Calu3 (cell line): ENCODE measurements at places on chromosomes 7 and 10.

- DNase-seq = no peak
- peaks cover 8% of the 10 kb centered on the region for H3K4me1 ChIP-seq
- no peak overlapping the region for H3K4me3 ChIP-seq
- no peak overlapping the region for H3K27ac ChIP-seq
- H3K36me3 ChIP-seq = no peaks in the 10 kb centered on the region
- H3K27me3 ChIP-seq = no peaks in the 10 kb centered on the region
These were observed 39.2 kb downstream of the WBP1L start for GRCh38 chr10:102782673-102783551.

DNA sequence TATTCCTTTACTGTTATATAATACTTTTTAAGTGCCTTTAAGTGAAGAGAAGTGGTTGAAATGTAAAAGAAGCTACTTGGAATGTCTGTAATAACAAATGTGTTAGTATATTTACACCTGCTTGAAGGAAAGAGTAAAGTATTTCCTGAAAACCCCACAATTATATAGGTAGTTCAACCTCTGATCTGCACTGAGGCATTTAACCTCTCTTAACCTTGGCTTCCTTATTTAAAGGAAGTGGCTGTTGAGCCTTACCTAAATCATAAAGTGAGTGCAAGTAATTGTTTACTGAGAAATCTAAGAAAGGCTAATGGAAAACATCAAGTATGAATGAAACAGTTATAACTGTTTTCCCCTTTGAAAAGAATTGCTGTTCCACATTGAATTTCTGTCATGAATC is 294.5 kb downstream of the ADK start:
- H3K4me3 ChIP-seq = no peak overlapping the region
- no peaks in the 10 kb centered on the region for H3K27me3 ChIP-seq
- DNase-seq = no peak

DNA sequence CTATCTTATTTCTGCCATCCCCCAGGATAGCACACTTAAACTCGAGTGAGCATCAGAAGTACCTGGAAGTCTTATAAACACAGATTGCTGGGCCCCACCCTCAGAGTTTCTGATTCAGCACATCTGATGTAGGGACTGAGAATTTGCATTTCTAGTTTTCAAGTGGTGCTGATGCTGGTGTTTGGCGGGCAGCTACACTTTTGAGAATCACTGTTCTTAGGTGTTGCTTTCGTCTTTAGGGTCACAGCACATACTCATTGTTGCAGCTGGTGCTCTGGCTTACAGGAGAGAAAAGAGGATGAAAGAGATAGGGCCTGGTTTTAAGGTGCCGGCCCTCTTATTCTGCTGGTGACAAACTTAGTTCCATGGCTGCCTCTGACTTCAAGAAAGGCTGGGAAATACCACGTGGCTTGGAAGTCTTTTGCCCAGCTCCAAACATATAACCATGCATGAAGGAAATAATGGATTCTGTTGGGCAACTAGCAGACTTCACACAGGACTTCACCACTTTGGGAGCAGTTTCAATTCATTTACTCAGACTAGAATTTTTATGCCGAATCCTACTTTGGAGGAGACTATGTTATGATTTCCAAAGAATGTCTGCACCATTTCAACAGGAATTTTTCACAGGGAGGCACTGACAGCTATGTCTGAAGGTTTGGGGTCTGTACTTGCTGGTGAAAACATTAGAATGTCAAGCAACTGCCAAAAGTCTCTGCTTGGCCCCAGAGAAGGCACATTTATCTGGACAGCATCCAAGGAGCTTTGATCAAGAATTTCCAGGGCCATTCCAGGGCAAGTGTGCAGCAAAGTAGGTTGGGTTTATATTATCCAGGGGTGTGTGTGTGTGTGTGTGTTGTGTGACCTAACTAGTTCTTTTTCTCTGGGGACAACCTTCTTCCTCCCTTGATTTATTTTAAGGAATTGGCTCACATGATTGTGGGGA is 6.9 kb upstream of the MINDY4 start:
- DNase-seq = no peak
- peaks cover 44% of the 10 kb centered on the region for H3K27me3 ChIP-seq
- H3K27ac ChIP-seq = no peak overlapping the region
- no peaks in the 10 kb centered on the region for H3K36me3 ChIP-seq
- H3K4me3 ChIP-seq = no peak overlapping the region

DNA sequence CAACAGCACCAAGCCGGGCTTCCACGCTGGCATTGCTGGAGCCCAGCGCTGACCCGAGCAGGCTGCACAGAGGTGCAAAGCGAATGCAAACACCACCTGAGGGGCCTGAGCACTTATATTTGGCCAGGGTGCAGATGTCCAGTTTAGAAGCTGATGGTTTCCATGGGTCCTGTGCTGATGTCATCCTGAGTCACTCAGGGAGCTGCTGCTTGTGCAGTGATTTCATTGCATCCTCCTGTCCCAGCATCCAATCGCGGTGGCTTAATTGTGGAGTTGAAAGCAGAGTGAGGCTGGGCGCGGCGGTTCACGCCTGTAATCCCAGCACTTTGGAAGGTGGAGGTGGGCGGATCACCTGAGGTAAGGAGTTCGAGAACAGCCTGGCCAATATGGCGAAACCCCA is 410.2 kb upstream of the KLF6 start:
- H3K36me3 ChIP-seq = no peaks in the 10 kb centered on the region
- no peak overlapping the region for H3K27ac ChIP-seq
- H3K27me3 ChIP-seq = no peaks in the 10 kb centered on the region
- H3K4me3 ChIP-seq = no peak overlapping the region
- no peak for DNase-seq

- no peaks in the 10 kb centered on the region for H3K4me1 ChIP-seq
- H3K4me3 ChIP-seq = no peak overlapping the region
- no peak for DNase-seq
- no peaks in the 10 kb centered on the region for H3K36me3 ChIP-seq
- no peaks in the 10 kb centered on the region for H3K27me3 ChIP-seq
These were observed 49.7 kb downstream of the INPP5F start for GRCh38 chr10:119775529-119775928.

- peaks cover 21% of the 10 kb centered on the region for H3K27me3 ChIP-seq
- H3K36me3 ChIP-seq = no peaks in the 10 kb centered on the region
- H3K4me3 ChIP-seq = no peak overlapping the region
- no peak overlapping the region for H3K27ac ChIP-seq
These were observed 123.4 kb downstream of the NT5C2 start for GRCh38 chr10:103069453-103070331.

- H3K4me3 ChIP-seq = no peak overlapping the region
- DNase-seq = no peak
- H3K27me3 ChIP-seq = no peaks in the 10 kb centered on the region
- no peak overlapping the region for H3K27ac ChIP-seq
These were observed 396.5 kb downstream of the ADRA2A start for GRCh38 chr10:111473361-111473760.

DNA sequence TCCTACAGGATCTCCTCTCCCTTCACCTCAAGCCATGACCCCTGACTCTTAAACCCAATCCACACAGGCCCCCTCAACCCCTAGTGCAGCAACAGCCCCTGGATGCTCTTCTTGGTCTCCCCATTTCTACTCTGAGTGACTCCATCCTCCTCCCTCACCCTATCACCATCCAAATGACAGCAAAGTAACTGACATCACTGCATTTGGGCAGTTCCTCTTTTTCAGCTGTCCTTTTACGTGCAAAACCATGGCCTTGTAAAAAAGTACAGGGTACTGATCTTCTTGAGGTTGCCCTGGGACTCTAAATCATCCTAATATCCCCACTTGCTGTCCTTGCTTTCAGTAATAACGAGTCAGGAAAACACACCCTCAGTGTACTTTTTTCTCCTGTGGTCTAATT is 454.9 kb downstream of the ADRA2A start:
- no peak for DNase-seq
- H3K4me3 ChIP-seq = no peak overlapping the region
- H3K27ac ChIP-seq = no peak overlapping the region
- H3K27me3 ChIP-seq = no peaks in the 10 kb centered on the region
- H3K36me3 ChIP-seq = no peaks in the 10 kb centered on the region

- no peak for DNase-seq
- no peak overlapping the region for H3K27ac ChIP-seq
- H3K4me1 ChIP-seq = peaks cover 8% of the 10 kb centered on the region
- no peaks in the 10 kb centered on the region for H3K36me3 ChIP-seq
- H3K27me3 ChIP-seq = no peaks in the 10 kb centered on the region
- H3K4me3 ChIP-seq = no peak overlapping the region
These were observed 189.9 kb upstream of the ADO start for GRCh38 chr10:62614389-62615157.

- no peaks in the 10 kb centered on the region for H3K4me1 ChIP-seq
- H3K27me3 ChIP-seq = no peaks in the 10 kb centered on the region
- no peaks in the 10 kb centered on the region for H3K36me3 ChIP-seq
These were observed 727.8 kb downstream of the GRM8 start for GRCh38 chr7:126524967-126525366.

- H3K27ac ChIP-seq = no peak overlapping the region
- H3K4me1 ChIP-seq = peaks cover 21% of the 10 kb centered on the region
- no peak for DNase-seq
These were observed 682.7 kb upstream of the IGFBP3 start for GRCh38 chr7:46603780-46604179.

DNA sequence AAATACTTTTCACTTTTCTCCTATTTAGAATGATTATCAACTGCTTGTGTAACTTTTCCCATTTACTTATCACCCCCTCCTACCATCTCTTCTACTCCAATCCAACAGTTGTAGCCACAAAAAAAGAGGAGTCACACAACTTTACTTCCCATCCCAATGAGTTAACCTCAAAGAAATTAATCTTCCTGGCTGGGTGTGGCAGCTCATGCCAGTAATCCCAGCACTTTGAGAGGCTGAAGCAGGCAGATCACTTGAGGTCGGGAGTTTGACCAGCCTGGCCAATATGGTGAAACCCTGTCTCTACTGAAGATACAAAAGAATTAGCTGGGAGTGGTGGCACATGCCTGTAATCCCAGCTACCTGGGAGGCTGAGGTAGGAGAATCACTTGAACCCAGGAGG is 19.9 kb downstream of the SYPL1 start:
- no peak for DNase-seq
- no peaks in the 10 kb centered on the region for H3K4me1 ChIP-seq
- peaks cover 16% of the 10 kb centered on the region for H3K36me3 ChIP-seq

DNA sequence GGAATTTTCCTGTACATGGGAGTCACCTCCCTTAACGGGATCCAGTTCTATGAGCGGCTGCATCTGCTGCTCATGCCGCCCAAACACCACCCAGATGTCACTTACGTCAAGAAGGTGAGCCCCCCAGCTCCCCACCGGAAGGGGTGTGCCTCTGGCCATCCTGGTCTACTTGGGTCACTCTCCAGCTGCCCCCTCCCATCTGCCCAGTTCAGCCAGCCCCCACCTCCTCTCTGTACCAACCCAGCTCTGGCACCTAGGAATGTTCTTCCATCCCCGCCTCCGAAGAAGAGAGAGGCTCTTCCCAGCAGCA is 5.0 kb downstream of the FASTK start:
- no peak for DNase-seq
- H3K27me3 ChIP-seq = no peaks in the 10 kb centered on the region
- H3K36me3 ChIP-seq = peaks cover 60% of the 10 kb centered on the region

- no peak overlapping the region for H3K27ac ChIP-seq
- H3K27me3 ChIP-seq = peaks cover 35% of the 10 kb centered on the region
- peak; percentile 86 for DNase-seq
- no peaks in the 10 kb centered on the region for H3K36me3 ChIP-seq
These were observed 21.3 kb downstream of the TMEM176B start for GRCh38 chr7:150778738-150779301.

DNA sequence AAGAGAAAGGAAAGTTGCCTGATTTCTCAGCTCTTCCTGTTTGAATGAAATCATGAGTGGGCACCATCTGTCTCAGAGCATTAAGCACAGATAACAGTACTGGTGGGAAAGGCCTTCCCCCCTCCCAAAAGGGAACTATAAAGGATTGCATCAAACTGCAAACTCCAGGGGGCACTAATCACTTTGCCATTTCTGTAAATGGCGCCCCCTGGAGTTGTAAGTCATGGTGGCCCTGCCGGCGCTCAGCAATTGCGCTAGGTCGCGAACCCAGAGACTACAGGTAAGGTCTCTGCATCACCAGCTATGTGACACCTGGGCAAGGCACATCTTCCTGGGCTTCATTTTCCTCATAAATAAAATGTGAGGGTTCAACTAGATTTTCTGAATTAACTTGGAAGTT is 11.1 kb downstream of the LRRC4 start:
- no peak overlapping the region for H3K4me3 ChIP-seq
- H3K27me3 ChIP-seq = no peaks in the 10 kb centered on the region
- H3K4me1 ChIP-seq = peaks cover 45% of the 10 kb centered on the region
- no peak overlapping the region for H3K27ac ChIP-seq
- H3K36me3 ChIP-seq = no peaks in the 10 kb centered on the region
- no peak for DNase-seq

DNA sequence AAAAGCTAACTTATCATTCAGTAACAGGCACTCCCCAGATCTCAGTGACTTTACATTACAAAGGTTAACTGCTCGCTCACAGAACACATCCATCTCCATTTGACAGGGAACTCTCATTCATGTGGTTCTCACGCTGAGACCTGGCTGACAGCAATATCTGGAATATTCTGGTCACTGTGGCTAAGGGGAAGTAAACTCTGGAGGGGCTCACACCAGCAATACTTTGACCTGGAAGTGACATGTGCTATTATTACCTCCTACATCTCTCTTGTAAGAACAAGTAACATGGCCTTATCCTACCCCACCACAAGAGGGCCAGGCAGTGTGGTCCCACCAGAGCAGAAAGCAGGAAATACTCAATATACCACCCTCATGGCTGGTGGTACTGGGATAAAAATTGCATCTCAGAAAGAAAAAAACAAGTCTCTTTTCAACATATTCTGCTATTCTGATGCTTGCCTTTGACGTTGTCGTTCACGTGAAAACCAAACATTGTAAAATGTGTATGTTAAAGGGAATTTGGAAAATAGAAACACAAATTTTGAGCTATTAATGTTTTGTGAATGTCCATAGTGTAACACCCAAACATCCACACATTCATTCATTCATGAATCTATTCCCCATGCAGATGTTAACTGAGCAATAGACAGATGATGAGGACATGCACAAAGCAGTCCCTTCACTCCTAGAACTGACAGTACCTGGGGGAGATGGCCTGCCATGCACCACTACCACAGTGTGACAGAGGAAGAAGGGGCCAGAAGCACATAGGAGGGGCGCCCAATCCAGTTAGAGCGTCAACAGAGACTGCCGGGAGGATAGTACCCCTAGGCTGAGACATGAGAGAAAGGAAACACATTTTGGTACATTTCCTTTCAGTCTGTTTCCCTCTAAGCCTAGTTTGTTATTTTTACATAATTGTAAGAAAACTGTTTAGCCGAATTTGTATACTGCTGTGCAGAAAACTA is 166.0 kb upstream of the SP4 start:
- DNase-seq = peak; percentile 78
- H3K27ac ChIP-seq = no peak overlapping the region
- no peak overlapping the region for H3K4me3 ChIP-seq

- DNase-seq = peak; percentile 86
- H3K4me3 ChIP-seq = no peak overlapping the region
- H3K36me3 ChIP-seq = no peaks in the 10 kb centered on the region
- H3K27me3 ChIP-seq = no peaks in the 10 kb centered on the region
- H3K4me1 ChIP-seq = peaks cover 54% of the 10 kb centered on the region
These were observed 115.9 kb upstream of the EEPD1 start for GRCh38 chr7:36037121-36037662.
